Stimulated activated CD8-positive, alpha-beta memory T cell treated with anti-CD3 and anti-CD28 coated beads, Interleukin-15, amount 100 ng/mL, for 1 hour (primary cell): ENCODE measurements at places on chromosomes 7 and 10.

GRCh38 chr7:4190010-4190981, 491.8 kb upstream of the FOXK1 start:
- DNase-seq: no peak

- DNase-seq: no peak
These were observed 118.8 kb downstream of the JAZF1 start for GRCh38 chr7:28061824-28062196.

DNA sequence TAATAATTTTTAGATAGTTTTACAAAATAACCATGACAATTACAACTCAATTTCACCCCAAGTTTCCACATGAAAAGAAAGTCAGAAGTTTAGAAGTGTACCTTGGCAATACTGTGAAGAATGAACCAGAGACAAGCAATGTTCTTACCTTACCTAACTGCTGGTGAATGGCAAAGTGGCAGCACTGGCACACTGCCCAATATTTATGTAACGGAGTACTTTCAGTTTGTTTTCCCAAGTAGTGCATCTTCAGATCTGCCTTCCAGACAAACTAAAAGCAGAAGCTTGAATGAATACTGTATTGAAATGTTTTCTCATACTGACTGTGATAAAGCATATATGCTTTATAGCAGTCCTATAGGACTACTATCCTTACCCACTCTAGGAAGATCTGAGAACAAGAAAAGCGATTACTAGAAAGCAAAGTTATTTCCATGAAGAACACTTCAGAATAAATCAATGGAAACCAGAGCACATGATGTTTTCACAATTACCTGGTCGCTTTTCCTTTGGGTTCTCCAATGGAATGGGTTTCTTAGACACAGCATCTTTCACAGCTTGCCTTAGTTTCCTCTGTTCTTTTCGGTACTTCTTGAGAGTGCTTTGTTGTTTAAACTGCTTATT, 1.5 kb downstream of the NOC3L start:
- no peak for DNase-seq

DNA sequence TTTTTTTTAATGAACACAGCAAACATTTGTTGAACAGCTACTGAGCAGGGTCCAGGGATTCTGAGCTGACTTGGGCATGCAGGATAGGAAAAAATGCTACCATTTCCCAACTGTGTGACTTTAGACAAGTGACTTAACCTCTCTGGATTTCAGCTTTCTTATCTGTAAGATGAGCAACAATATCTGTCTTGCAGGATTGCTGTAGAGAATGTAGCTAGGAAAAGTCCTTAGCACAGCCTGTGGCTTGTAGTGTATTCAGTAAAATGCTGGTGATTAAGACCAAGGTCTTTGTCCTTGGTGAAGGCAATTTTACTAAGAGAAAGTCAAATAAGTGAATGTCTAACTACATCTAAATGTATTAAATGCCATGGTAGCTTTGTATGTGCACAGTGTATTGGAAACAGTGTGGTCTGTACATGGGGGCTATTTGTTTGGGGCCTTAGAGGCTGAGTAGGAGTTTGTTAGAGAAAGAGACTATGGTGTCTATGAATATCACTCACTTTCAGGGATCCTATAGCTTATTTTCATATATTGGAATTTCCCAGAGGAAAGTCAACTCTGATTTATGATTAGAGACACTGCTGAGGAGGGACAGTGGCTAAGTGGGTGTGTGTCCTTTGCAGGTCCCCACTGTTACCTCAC, 118.9 kb downstream of the CDH23 start:
- no peak for DNase-seq

DNA sequence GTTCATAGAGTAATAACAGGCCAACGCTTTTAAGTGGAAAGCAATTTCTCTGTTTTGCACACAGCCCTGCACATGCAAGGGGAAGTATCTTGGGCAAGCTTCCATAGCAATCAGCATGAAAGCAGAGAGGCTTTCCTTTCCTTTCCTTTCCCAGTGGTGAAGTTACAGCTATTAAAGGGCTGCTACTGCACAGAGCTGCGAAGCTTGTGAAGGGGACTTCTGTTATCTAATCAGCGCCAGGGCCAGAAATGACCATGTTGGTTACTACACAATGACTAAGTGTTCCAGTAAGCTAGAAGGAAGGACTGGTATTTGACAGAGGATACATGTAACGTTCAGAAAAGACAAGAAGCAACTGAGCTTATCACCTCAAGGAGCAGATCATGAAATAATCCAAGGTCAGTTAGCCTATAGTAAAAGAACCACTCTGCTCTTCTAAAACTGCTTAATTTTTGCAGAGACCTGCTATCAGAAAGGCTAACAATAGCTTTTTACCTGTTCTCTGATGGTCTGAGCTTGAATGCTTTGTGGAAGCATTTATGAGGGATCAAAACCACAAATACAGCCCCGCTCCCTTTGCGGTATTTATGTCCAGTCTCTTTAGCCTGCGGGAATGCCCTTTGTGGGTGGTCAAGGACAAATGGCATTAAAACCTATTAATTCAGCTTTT, 45.9 kb downstream of the SGMS1 start:
- DNase-seq: no peak
